Transverse colon (tissue), 4 donors: ENCODE measurements at places on chromosomes 4 and X. TPM values are rescaled to one million over a fixed set of nuclear protein-coding genes. Genes with fewer than 3 reads are reported as not detected.

Gene C1QTNF7
- total RNA-seq, result 8.4 TPM

Gene GAGE12H
- total RNA-seq, result not detected

Gene AR
- total RNA-seq, result 1.9 TPM

Gene PPP4R3C
- total RNA-seq, result not detected

Gene CXorf51B
- not detected for total RNA-seq

Gene CHRDL1
- 13.5 TPM for total RNA-seq
